ENCODE measurements at places on chromosomes 2 and 18.
A peak's percentile ranks its signal among the peaks of the same experiment; 100 is the strongest.

DNA sequence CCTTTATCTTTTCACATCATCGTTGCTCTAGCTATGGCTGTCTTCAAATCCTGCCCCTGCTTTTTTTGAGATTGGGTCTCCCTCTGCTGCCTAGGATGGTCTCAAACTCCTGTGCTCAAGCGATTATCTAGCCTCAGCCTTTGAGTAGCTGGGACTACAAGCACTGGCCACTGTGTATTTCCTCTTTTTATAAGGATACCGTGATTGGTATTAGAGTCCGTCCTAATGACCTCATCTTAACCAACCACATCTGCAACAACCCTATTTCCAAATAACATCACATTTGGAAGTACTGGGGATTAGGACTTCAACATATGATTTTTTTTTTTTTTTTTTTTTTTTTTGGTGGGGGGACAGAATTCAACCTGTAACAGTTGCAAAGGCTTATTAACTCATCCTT lies 9.1 kb downstream of the RESP18 start:
- no peak for DNase-seq

- no peak for DNase-seq
Observed at GRCh38 chr2:166792808-166793207, 95.5 kb upstream of the XIRP2 start.

DNA sequence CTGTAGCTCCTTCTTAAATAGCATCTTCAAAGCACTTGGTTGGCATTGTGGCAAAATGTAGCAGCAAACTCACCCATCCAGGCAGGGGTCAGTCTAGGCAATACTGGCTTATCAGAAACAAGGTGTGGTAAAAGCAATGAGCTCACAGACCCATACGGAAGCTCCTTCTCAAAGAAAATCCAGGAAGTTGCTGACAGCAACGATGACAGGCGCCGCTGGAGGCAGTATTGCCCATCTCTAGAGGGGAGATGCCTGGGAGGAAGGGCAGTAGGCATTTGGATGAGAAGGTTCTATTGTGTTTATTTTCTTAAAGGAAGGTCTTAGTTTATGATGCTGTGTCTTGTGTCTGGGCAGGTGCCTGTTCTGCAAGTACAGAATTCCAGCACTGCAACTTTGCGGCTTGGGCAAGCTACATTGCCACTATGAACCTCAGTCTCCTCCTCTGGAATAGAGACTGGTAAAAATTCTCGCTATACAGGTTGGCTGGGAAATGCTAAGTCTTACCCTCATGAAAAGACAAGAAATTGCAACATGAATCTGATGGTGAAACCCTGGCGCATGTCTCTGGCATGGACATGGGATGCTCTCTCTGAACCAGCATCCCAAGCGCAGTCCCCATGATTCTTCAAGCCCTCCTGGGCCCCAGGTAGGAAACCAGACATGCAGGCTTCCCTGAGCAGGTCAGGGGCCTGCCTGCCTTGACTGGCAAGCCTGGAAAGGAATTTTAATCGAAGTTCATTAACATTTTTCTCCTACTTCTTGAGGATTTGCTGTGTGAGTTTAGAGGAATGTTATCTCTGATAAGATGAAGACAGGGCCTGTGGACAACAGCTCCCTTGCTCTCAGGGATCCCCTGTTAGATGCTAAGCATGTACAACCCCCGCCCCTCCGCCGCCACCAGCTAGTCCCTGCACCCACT lies 156.0 kb downstream of the TFCP2L1 start:
- DNase-seq = no peak

- no peak for DNase-seq
Observed at GRCh38 chr2:152655880-152656279, 61.4 kb downstream of the PRPF40A start.

- DNase-seq = no peak
Observed at GRCh38 chr2:65731476-65731875, 299.1 kb upstream of the SPRED2 start.

DNA sequence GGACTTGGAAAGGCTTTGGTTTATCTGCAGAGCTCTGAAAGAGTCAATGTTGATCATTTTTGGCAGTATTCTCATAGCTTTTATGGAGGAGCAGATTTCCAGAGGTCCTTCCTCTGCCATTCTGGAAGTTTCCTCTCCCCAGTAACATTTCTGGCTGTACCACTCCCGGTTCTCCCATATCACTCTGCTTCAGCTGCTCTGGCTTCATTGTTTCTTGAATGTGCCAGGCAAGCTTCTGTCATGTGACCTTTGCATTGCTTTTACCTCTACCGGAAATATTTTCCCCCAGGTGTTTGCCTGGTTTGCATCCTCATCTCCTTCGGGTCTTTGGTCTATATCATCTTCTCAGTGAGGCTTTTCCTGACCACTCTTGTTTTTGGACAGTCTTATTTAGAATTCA lies 12.4 kb downstream of the PCYOX1 start:
- DNase-seq = no peak

DNA sequence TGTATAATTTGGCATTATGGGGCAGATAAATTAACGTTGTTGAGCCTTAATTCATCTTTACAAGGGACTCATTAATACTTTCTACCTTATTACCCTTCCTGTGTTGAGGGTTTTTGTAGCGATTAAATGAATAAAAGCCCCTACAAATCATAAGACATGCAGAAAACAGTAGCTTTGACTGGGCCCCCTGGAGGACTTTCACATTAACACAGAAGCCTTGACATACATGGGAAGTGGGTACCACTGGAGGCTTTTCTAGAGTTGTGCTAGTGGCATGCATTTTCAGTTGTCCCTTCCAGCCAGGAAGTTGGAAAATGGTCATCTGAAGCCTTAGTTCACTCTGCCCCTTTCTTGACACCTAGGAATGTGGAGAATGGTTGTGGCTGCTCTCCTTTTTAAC lies 30.2 kb downstream of the MTA3 start:
- no peak for DNase-seq

GRCh38 chr18:40501026-40501425 lies 1454.0 kb upstream of the PIK3C3 start:
- DNase-seq = no peak

DNA sequence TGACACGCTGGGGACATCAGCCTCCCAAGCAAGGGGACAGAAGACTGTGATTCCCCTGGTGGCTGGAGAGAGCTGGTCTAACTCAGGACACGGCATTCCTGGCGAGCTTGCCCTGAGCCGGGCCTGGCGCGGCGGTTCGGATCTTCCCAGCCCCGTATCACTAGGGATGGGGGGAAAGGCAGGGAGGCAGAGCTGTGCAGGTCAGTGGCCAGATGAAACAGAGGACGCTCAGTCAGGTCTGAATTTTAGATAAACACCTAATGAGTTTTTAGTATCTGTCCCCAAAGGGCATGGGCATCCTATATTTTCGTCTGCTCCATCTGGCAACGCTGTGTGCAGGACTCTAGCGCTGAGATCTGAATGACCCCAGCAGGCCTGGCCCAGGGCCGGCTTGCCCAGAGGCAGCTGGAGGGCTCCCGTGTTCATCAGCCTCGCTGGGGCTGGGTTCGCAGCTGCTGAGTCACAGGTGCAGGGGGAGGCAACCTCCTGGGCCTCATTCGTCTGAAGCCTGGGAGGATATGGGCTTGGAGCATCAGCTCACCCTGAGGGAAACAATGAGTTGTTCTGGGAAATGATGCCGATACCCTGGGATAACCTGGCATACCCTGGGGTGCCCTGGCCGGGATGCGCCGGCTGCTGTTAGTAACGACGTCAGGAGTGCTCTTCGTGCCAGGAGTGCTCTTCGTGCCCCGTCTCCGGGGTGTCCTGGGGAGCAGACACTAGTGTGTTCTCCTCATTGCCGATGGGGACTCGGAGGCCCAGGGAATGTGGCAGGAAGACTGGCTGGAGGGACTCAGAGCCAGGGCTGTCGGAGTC lies 48.1 kb upstream of the HPCAL1 start:
- no peak for DNase-seq

DNA sequence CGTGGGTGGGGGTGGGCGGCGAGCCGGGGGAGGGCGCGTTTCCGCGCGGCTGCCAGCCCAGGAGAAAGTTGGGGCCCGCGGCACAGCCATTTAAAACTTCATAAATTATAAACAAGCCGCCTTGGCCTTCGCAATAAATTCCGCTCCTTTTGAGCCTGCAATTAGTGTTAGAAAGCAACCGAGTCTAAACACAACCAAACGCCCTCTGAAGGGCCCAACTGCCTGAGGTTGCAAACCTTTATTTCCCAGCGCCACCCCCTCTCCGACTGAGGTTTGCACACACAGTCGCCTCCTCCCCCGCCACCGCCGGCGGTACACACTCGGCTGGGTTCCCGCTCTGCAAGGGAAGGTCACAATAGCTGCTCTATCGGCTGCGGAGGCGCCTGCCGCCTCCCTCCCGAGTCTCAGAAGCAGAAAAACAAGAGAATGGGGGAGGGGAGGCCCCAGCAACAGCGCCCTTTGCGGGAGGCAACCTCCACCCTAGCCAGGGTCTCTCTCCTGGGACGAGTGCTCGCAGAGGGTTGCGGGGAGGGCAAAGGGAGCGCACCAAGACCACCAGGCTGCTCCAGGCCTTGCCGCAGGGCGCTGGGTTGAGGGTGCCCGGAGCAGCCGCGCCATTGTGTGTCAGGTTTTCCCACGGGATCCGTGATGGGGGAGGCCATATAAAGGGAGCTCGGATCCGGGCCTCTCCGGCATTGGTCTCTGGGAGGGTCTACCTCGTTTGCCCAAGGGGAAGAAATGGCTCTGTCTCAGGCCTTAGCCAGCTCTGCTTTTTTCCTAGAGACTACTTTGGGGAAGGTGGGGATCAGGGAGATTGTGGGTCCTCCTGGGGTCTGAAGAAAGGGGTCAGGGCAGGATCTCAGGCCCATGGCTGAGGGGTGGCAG lies 13.4 kb upstream of the HOXD1 start:
- DNase-seq = no peak

- DNase-seq = no peak
Observed at GRCh38 chr2:106745468-106745867, 140.5 kb downstream of the ST6GAL2 start.

GRCh38 chr2:2705871-2706270 lies 374.8 kb upstream of the MYT1L start:
- DNase-seq = no peak

- no peak for DNase-seq
Observed at GRCh38 chr2:237627441-237628246, at the start of gene LRRFIP1. LRRFIP1 (plus strand) TSS chr2:237627587; CDS start chr2:237627645, 58 bp downstream.

DNA sequence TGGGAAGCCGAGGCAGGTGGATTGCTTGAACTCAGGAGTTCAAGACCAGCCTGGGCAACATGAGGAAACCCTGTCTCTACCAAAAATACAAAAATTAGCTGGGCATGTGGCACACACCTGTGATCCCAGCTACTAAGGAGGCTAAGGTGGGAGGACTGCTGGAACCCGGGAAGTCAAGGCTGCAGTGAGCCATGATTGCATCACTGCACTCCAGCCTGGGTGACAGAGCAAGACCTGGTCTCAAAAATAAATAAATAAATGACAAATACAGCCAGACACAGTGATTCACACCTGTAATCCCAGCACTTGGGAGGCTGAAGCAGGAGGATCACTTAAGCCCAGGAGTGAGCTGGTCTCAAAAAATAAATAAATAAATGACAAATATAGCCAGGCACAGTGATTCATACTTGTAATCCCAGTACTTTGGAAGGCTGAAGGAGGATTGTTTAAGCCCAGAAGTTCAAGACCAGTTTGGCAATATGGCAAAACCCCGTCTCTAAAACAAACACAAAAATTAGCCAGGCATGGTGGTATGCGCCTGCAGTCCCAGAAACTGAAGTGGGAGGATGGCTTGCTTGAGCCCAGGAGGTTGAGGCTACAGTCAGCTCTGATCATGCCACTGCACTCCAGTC lies 6.2 kb downstream of the KANSL3 start:
- DNase-seq = no peak

DNA sequence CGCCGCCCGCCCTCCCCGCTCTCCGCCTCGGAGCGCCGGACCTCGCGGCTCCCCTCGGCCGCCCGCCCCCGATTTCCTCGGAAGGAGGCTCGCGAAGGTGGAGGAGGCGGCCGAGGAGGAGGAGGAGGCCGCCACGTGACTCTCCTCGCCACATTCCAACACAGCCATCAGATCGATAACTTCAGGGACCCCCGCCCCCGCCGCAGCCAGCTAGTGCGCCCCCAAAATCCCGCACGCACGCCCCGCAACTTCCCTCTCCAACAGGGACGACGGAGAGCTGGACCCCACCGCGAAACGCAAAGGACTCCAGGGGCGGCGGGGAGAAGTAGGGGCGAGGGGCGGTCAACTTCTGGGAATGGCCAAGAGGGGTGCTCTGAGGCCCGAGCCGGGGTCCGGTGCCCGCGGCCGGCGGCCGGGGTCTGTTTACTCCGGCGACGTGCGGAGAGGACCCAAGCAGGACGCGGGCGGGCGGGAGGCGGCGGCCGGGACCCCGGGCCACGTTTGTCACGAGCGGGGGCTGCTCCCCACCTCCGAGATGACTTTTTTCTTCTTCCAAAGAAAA lies 2.0 kb downstream of the ZNF521 start:
- no peak for DNase-seq

- DNase-seq = no peak
Observed at GRCh38 chr2:193294371-193294770, 1099.6 kb upstream of the TMEFF2 start.

GRCh38 chr2:128384446-128384845 lies 65.8 kb upstream of the HS6ST1 start:
- no peak for DNase-seq

GRCh38 chr18:24726727-24727492 lies 266.5 kb downstream of the HRH4 start:
- peak; percentile 55 for DNase-seq

DNA sequence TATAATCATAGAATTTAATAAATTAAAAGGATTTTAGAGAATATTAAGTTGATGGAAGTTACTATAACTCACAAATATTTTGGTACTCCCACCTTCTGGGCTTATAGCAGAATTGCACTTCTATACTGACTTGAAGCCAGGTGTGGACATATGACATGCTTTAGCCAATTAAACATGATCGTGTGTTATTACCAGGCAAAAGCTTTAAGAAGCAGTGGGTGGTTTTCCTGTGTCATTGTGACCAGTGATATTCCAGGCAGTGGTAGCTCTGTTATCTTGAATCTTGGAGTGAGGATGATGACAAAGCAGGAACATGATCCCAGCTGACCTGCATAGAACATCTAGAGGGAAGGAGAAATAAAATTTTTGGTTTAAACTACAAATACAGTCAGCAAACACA lies 370.9 kb upstream of the ZEB2 start:
- no peak for DNase-seq

GRCh38 chr2:169909376-169909775 lies 82.1 kb downstream of the UBR3 start:
- DNase-seq = no peak

- no peak for DNase-seq
Observed at GRCh38 chr2:98552499-98553179, 55.7 kb downstream of the COA5 start.

DNA sequence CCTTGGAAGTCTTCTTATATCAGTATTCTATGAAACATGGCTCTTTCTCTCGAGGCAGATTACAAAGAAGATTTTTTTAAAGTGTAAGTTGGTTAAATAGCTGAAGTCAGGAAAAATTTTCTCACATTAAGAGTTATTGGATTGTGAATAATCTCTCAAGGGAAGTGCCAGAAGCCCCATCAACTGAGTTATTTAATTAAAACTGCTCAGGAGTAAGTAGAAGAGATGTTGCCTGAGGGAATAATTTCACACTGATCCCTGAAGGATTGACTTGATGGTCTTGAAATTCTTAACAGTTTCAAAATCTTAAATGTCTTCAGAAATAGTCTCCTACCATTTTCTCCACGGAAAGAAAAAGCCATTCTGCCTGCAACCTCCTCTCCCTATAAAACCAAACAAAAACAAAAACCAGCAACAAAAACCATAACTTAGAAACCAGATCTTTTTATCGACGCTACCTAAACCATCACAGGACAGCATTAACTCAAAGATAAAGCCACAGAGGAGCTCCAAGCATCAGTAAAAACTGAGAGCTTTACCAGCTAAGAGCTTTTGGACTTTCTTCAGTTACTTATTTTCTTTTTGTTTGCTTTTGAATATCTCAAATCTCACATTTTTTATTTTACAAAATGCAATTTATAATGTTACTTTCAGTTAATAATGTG lies 12.9 kb downstream of the CD226 start:
- DNase-seq = no peak

Data from AG09309 (cell line).